Amniotic stem cell (primary cell): ENCODE measurements at places on chromosomes 12 and 14.

GRCh38 chr14:105980224-105980623 lies 453.8 kb downstream of the TMEM121 start:
- DNase-seq: no peak

- DNase-seq: no peak
These were observed at the start of gene ABCC9 for GRCh38 chr12:21940549-21941505. Gene ABCC9, minus strand, starts transcription at chr12:21941426. Its CDS starts 4,752 bp downstream, at chr12:21936674.

DNA sequence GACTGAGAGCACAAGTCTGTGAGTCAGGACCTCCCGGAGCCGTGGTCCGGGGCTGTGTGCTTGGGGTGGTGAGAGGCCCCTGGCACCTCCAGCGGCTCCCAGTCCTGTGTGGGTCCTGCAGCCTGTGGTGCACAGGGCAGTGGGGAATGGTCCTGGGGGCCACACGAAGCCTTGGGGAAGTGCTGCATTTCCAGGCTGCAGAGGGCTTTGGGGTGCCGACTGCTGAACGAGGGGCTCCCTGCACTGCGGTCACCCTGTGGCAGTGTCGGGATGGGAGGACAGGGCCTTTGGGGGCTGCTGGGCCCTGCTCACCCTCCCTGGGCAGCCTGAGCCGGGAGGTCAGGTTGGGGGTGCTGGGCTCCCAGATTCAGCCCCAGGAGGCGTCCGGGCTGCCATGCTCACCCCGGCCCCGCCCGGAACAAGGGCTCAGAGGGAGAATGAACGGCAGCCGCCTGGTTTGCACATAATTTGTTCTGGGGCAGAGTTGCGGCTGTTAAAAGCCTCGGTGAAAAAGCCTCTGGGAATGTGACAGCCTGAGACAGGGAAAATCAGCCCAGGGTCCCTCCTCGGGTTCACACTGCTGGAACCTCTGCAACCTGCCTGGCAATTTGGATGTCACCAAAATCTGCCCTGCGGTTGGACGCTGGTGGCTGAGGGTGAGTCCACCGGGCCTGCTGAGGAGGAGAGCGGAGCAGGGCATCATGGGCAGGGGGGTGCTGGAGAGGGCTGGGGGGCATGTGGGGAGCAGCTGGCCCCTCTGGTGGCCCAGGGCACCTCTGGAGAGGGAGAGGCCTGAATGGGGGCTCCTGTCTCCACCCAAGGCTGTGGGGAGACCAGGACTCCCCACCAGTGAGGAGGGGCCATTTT lies 109.2 kb downstream of the KIF26A start:
- DNase-seq: no peak

- DNase-seq: no peak
These were observed 111.3 kb downstream of the AEBP2 start for GRCh38 chr12:19550626-19551025.

DNA sequence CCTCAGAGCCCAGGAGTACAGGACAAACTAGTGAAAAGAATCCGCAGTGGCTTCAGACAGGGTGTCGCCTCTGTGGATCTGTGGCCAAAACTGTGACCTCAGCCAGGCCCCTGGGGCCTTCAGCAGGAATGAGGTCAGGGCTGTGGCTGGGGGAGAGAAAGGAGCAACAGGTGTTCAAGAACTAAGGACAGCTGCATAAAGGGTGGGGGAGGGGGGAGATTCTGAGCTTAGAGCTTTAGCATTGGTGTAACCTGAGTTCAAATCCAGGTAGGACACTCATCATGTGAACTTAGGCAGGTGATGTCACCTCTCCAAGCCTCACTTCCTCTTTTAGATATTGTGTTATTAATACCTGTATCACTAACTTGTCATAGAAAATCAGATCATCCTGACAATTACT lies 40.9 kb upstream of the CORO1C start:
- DNase-seq: no peak

- DNase-seq: no peak
These were observed 74.3 kb downstream of the ANO6 start for GRCh38 chr12:45290216-45290605.

GRCh38 chr14:95340201-95340697 lies 20.5 kb upstream of the CLMN start:
- DNase-seq: no peak

GRCh38 chr14:69693801-69694729 lies 72.9 kb upstream of the SRSF5 start:
- no peak for DNase-seq

DNA sequence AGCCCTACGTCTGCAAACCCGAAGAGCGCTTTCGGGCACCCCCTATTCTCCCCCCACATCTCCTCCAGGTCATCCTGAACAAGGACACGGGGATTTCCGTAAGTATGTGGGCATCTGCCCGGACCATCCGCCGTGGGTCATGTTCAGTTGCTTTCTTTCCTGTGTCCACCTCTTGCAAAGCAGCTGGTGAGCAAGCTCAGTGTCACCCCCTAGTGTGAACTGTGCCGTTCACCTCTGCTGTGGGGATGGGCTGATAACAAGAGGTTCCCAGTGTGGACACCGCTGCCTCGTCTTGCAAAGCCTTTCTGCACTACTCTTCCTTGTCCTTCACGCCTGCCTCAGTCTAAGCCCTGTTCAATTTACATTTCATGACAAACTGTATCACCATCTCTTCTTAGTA lies 8.6 kb downstream of the PRKAB1 start:
- no peak for DNase-seq

GRCh38 chr12:30088259-30088995 lies 304.7 kb upstream of the TMTC1 start:
- no peak for DNase-seq

DNA sequence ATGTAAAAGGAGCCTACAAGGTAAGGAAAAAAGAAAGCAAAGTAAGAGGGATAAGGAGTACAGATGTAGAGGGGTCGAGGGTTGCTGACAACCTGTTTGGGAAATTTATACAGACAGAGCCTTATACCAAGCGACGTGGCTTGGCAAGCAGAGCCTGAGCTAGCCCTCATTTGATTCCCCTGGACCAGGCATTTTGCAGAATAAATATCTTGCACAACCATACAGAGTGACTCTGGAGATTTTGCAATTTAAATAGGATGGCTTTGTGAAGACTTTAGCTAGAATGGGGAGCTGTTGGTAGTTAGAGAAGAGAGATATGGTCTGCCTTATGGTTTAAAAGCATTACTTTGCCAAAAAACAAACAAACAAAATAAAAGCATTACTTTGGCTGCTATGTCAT lies 11.1 kb upstream of the ANO6 start:
- no peak for DNase-seq

- no peak for DNase-seq
These were observed 1.7 kb downstream of the HOXC12 start for GRCh38 chr12:53956251-53956887.

GRCh38 chr12:88419794-88420193 lies 160.5 kb downstream of the KITLG start:
- DNase-seq: no peak

DNA sequence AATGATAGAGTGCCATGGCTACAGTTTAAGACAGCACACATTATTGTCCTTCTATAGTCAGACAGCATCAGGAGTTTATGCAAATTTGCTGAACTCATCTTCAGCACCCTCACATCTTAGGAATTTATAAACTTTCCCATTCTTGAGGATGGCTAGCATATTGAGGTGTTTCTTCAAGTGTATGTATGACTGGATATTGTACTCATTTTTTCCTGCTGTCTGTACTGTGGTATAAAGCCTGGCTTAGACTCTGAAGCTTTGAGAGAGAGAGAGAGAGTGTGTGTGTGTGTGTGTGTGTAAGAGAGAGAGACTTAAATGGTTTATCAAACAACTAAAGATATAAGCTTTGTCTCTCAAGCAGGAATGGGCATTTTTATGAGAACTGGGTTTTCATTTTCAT lies 161.6 kb downstream of the PIK3C2G start:
- DNase-seq: no peak

GRCh38 chr14:64193821-64194220 lies 100.3 kb downstream of the ESR2 start:
- no peak for DNase-seq

GRCh38 chr12:47634127-47634526 lies 71.7 kb downstream of the RPAP3 start:
- DNase-seq: no peak
